H9 (cell line): ENCODE measurements at places on chromosomes 13 and 19.

DNA sequence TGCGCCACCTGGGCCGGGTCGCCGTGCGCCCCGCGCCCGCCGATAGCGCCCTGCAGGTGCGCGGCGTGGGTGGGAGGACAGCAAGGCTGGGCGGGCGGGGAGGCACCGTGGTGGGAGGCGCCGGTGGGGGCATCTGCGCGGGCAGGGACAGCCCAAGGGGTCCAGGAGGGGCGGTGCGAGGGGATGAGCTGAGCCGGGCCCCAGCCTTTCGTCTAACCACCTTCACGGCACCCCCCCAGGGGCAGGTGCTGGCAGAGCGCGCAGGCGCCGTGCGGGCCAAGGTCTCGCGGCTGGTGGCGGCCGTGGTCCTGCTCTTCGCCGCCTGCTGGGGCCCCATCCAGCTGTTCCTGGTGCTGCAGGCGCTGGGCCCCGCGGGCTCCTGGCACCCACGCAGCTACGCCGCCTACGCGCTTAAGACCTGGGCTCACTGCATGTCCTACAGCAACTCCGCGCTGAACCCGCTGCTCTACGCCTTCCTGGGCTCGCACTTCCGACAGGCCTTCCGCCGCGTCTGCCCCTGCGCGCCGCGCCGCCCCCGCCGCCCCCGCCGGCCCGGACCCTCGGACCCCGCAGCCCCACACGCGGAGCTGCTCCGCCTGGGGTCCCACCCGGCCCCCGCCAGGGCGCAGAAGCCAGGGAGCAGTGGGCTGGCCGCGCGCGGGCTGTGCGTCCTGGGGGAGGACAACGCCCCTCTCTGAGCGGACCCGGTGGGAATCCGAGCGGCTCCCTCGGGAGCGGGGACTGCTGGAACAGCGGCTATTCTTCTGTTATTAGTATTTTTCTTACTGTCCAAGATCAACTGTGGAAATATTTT lies 3.1 kb downstream of the KISS1R start:
- no peak for DNase-seq

- DNase-seq = peak; percentile 94
These were observed 1.5 kb downstream of the GNA11 start for GRCh38 chr19:3095441-3096191.

- no peak for DNase-seq
These were observed 55.8 kb downstream of the PEPD start for GRCh38 chr19:33465834-33466233.

DNA sequence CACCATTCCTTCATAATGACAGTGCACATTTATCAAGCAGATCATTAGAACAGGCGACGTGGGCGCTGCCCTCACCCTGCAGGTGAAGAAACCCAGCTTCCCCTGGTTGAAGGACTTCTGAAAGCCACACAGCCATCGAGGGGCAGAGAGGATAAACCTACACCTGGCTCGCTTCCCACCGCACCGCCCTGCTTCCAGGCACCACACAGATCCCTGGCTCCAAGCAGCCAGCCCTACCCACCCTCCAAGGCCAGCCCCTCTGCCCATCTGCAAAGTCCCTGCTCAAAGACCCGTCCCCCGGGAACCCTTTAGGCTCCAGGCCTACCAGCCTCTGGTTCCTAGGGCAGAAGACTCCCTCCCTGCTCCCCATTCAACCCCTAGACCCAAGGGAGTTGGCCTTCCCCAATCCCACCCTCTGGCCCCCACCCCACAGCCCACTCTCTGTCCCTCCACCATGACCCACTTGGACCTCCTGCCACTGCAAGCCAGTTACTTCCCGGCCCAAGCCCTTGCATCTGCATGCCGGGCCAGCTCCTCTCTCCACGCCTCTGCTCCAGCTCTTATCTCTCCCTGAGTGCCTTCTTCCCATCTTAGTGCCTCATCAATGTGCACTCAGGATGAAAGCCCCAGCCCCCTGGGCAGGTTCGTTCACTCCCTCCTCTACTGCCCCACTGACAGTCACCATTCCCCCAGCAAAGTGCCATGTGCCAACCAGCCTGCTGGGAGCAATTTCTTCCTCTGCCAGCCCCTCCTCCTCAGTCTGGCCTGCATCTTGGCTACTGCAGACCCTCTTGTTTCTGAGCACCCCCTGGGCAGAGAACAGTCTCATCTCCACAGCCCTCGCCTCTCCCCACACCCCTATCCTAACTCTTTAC lies 28.0 kb downstream of the PEPD start:
- DNase-seq = no peak

- DNase-seq = no peak
These were observed 328.8 kb downstream of the FOXO1 start for GRCh38 chr13:40337651-40338050.

DNA sequence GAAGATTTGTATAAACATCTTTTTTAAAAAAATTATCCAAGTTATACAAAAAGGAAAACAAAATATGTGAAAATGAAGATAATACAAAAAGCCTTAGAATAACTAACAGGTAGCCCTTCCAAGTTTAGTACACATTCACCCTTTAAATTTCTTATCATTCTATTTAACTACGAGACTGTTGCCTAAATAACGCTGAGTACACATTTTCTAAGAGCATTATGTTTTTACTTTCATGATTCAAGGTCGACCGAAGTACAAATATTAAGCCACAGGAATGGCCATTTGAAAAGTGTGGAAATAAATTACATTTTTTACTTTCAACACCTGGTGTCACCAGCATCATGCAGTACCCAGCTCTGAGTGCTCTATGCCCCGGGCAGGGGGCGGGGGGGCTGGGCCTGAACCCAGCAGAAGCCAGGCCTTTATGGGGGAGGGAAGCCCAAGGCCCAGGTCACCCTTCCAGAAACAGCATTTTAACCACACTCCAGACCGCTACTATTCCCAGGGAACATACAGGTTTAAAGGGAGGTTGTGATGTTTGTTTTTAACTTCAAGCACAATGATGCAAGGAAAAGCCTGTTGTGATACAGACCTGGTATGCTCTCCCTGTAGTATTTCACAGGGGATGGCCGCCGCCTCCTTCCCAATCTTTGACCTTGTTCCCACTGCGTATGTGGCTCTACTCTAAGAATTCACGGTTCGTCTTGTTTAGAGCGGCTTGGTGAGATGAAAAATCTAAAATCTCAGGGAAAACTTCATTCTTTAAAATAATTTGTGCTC lies 24.0 kb downstream of the GGACT start:
- DNase-seq = no peak
